ENCODE measurements at places on chromosomes 11 and 22.

- no peak for DNase-seq
Measured at GRCh38 chr11:102544594-102544993, 14.0 kb upstream of the MMP7 start.

GRCh38 chr11:107592813-107593212 lies 1.9 kb downstream of the ELMOD1 start:
- DNase-seq, result no peak

GRCh38 chr11:2127482-2128129 lies 11.6 kb downstream of the IGF2 start:
- no peak for DNase-seq

DNA sequence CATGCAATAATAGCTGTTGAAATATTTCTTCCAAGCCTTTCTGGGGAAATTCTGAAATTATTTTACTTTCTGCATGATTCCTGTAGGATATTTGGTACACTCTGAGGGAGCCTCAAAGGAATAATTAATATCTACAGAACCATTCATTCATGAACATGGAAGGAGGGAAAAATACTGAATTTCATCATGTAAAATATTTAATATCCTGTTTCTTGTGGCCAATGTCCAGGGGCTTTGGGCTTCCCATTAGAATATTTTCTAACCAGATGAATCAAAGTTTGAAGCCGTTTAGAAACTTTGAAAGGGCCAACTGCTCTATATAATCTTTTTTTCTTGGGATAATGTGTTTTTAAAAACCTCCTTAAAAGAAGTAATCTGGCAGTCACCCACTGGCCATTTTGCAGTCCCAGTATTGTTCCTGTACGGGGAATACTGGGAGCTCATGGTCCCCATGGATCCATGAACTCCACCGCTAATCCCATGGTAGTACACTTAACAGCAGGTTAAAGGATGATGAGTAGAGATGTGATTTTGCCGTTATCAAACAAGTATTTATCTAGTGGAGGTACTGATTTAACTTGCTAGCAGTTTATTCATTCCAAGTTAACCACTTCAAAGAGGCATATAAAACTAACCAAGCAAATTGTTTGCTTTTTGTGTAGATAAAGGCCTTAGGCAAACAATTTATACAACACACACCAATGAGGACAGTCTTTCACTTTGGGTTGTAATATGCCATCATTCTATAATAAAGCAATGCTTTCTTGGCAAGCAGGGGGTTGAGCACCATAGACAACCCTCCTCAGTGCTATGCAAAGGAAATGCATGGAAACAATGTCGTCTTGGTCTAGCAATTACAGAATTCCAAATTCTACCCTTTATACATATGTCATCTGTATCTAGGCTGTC lies 34.5 kb upstream of the BLID start:
- DNase-seq, result no peak

- DNase-seq, result no peak
Measured at GRCh38 chr11:78564490-78565467, 9.9 kb downstream of the NARS2 start.

GRCh38 chr11:30774496-30775232 lies 188.5 kb upstream of the MPPED2 start:
- DNase-seq, result no peak

GRCh38 chr11:113281052-113281725 lies 33.2 kb upstream of the TTC12 start:
- no peak for DNase-seq

GRCh38 chr22:37353839-37354238 lies 71.5 kb downstream of the CYTH4 start:
- no peak for DNase-seq

- peak; percentile 90 for DNase-seq
Measured at GRCh38 chr11:798093-798713, at the start of gene SLC25A22. Gene SLC25A22, minus strand, starts transcription at chr11:798281. Its CDS starts 3,275 bp downstream, at chr11:795006.

DNA sequence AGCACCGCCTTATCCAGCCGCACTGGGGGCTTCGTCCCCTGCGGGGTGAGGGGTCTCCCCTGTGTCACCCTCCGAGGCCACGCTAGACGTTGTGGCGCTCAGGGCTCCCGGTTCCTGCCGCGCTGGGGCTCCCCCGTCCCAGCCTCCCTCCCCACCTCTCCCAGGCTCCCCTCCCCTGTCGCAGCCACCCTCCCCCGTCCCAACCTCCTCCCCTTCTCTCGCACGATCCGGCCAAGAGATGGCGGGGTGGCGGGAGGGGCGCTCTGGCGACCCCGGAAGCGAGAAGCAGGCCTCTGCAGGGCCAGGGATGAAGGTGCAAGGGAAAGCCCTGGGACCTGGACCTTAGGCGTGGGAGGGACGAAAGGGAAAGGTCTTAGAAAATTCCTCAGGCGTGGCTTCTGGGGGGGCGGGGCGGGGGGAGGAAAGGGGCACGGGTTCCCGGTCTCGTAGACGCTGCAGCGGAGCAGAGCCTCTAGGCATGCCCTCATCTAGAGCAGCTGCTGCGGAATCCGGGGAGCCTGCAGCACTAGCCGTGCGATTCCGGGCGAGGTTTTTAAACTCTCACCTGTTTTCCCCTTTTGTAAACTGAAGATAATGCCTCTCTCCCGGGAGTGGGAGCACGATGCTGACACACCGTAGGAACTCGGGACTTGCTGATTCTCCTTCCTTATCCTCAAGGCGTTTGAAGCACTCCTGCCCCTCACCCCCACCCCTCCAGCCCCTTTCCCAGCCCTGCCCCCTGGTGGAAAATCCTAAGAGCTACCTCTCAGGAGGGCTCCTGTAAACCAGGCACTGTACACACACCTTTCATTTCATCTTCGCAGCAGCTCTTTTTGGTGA lies 14.4 kb downstream of the KCNJ5 start:
- DNase-seq, result peak; percentile 72

GRCh38 chr11:19848219-19848618 lies 135.6 kb downstream of the NAV2 start:
- no peak for DNase-seq

GRCh38 chr11:31872076-31872443 lies 60.9 kb upstream of the PAX6 start:
- no peak for DNase-seq

DNA sequence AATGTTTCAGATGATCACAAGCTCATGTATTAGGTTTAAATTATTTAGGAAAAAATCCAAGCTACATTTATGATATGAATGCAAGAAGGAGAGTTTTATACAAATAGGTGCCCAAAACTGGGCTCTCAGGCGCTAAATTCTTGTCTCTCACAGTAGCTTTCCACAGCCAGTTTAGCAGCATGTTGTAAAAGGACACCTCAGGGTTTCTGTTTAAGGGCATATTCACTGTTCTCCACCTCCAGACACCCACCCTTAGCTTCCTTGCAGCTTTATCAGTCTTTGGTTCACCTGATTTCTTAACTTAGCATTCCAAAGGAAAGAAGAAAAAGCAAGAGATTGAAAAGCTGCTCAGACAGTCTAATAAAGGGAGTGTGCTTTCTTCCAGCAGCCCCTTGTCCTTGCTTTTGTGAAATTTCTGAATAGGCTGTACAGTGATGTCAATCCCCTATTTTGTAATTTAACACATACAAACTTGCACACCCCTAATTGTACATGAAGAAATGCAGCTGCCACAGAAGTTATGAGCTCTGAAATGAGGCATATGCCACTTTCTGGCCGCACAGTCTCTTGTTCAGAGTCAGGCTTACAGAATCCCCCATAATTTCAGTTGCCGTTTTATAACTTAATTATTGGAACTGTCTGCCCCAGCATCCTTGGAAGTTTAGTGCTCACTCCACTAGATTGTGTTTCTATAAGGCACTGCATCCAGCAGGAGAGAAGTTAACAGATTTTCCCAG lies 262.1 kb downstream of the DDX10 start:
- no peak for DNase-seq

GRCh38 chr11:110991661-110992355 lies 253.7 kb upstream of the POU2AF2 start:
- no peak for DNase-seq

GRCh38 chr22:49334449-49334789 lies 493.3 kb downstream of the BRD1 start:
- no peak for DNase-seq

DNA sequence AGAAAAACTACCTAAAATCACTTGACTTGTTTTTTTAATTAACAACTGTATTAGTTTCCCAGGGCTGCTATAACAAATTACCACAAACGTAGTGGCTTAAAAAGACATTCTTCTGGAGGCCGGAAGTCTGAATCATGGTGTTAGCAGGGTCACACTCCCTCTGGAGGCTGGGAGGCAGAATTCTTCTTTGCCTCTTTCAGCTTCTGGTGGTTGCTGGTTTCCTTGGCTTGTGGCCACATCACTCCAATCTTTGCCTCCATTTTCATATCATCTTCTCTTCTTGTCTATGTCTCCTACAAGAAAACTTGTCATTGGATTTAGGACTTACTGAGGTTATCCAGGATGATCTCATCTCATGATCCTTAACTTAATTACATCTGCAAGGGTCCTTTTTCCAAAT lies 7.4 kb upstream of the INCENP start:
- DNase-seq, result no peak

DNA sequence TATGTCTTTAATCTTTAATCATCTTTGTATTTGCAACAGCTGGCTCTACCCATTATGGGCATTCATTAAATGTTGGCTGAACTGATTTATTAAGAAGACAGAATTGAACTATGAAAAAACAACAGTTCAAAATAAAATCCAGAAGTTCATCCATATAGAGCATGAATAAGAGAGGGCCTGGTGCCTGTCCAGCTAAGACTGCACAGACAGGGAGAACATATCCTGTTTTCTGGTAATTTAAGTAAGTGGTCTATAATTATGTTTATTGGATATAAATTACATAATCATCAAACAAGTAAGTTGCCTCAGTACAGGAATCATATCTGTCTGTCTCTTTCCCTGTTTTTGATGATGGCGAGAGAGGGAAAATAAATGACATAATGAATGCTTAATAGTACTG lies 137.2 kb downstream of the RBFOX2 start:
- no peak for DNase-seq

DNA sequence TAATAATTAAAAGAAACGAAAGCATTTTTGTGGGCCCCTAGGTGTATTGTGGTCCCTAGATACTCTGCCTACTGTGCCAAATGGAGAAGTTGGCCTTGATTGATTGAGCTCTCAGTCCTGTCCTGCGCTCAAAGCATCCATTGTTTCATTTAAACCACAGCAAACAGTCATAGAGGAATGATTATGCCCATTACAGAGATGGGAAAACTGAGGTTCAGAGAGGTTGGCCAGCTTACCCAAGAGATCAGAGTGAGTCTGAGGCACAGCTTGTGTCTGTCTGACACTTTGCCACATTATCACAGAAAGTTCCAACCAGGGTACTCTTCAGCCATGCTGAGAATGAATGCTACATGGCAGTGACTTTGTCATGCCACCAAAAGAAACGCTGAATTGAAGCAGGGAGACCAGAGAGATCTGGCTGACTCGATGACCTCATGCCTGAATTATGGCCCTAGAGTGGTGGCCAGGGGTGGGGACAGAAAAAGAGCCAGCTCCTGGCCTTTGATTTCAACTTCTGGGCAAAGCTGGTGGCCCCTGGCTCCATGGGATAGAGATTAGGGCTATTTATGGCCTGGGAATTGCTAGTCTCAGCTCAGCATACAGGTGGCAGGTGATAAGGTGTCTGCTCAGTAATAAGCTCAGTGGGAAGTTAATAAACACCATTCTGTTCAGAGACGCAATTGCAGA lies 180.5 kb downstream of the MIAT start:
- DNase-seq, result no peak

DNA sequence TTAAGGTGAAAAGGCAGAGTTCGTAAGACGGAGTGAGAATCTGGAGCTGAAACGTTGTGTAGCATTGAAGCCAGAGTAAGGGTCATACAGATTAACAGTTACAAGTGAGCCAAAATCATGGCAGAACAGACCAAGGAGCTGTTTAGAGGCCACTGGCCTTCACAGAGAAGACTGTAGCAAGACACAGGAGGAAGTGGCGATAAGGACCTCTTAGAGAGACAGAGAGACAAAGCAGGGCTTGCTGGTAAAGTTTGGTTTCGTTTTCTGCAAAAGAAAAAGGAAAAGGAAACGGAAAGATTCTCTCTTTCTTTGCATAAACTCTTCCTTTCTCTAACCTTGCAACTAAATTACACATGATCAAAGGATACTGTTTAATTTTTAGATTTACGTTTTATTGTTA lies 83.0 kb downstream of the AASDHPPT start:
- DNase-seq, result no peak

- DNase-seq, result no peak
Measured at GRCh38 chr11:104159356-104159755, 4.6 kb downstream of the PDGFD start.

DNA sequence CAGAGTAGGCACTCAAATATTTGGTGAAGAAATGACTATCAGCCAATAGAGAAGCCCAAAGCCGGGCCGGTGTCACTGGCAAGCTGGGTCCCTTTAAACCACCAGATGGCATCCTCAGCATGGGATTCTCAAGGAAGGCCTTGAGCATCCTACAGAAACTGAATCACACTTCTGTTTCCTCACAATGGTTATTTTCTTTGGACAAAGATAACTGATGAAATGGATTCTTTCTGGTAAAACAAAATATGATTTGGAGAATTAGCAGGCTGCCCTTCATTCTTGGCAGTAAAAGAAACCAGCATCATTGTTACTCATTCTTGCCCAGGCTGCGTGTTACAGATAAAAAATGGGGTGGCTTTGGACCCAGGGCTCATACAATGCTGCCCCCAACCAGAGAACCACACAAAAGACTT lies 30.3 kb upstream of the ASPHD2 start:
- DNase-seq, result no peak

DNA sequence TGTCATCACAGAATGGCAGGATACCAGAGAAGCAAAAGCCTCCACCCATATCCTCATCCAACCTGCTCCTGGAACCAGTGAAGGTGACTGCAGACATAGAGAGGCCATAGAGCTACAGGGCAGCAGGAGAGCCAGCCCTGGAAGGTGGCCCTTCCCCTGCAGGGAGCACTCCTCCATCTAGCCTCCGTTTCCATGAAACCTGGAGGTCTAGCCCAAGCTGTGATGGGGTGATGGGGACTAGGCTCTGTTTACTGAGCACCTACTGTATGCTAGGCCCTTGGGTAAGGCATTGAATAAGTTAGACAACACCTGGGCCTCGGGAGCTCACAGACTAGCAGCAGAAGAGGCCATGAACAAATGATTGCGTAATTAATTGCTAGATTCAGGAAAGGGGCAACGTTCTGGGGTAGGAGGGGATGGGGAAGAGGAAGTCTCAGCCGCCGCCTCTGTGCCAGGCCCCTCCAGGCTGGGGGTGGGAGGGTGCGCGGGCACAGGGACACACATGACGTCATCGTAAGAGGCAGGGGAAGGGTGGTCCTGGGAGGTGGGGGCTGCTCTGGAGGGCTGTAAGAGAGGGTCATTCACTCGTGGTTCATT lies 784 bp upstream of the SYNGR1 start:
- no peak for DNase-seq

- DNase-seq, result no peak
Measured at GRCh38 chr11:61526956-61527731, 18.6 kb downstream of the LRRC10B start.

GRCh38 chr11:14809466-14809865 lies 82.6 kb downstream of the CYP2R1 start:
- no peak for DNase-seq
